ENCODE measurements at places on chromosomes 2 and 18. TPM values are rescaled to one million over a fixed set of nuclear protein-coding genes. Genes with fewer than 3 reads are reported as not detected.
A peak's percentile ranks its signal among the peaks of the same experiment; 100 is the strongest.

OSBPL6 gene
- 2.3 TPM for total RNA-seq

DNA sequence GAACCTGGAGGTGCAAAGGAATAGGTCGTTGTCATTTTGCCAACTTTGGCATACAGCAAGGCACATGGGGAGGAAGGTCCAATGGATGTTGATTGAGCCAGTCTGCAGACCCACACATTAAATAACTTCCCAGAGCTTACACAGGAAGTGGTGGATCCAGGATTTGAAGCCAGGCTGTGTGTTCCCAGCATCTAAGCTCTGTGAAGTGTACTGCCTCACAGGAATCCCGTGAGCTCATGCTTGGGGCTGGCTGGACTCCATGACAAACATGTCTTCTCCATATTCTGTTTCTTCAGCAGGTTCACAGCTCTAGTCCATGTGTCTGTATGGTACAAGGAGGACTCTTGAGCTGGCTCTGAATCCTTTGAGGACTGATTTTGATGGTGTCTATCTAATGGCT is 63.9 kb downstream of the KLHL29 start:
- no peak for DNase-seq

GPAT2 gene
- total RNA-seq: 3.1 TPM

DNA sequence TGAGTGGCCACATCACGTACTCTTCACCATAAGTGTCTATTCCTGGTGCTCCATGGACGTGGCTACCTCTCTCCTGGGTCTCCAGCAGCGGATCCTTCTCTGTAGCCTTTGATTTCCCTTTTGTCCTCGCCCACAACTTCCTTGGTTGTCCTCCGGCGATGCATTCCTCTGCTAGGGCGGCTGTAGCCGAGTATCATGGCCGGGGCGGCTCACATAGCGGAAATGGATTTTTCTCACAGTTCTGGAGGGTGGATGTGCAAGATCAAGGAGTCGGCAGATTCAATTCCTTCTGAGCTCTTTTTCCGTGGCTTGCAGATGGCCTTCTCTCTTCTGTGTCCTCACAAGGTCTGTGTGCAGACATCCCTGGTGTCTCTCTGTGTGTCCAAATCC is 35.7 kb downstream of the ACKR3 start:
- no peak for DNase-seq

ARHGEF4 gene
- not detected for total RNA-seq

DNA sequence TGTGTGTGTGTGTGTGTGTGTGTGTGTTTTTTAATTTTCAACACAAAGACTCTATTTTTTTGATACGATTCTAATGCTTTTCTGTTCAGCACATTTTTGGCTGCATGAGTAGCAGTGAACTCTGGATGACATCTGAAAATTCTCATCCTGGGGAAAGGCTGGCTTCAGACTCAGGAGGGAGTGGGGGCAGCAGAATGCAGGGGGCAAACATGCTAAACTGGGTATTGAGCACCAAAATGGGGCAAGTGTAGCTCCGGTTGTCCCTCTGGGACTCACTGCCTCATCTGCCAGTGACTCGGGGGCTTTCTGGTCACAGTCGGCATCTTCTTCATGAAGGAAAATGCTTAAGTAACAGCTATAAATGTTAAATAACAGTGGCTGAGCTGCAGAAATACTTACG is 116.8 kb upstream of the PID1 start:
- no peak for DNase-seq

GRCh38 chr2:74378007-74378406 is 2.1 kb downstream of the DCTN1 start:
- DNase-seq: no peak

DNA sequence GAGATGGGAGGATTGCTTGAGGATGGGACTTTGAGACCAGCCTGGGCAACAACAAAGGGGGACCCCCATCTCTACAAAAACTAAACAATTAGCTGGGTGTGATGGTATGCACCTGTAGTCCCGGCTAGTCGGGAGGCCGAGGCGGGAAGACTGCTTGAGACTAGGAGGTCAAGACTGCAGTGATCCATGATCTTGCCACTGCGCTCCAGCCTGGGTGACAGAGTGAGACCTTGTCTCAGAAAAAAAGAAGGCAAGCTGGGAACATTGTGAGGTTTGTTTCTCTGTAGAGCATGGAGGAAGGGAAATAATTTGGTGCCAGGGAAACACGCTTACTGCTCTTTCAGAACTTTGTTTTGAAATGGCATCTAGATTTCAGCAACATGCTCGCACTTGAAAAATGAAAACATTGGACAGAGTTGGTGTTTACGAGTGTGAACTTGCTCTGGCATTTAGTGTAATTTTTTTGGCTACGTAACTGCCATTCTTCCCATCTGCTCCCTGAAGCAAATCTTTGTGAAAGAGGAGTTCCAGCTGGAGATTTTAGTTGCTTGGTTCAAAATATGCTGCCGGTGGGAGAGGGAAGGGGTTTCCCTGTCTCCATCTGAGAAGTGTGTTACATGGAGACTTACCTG is 125.6 kb upstream of the DLX2 start:
- DNase-seq: no peak

GRCh38 chr18:21743166-21743832 is 2.7 kb downstream of the MIB1 start:
- DNase-seq: no peak

GRCh38 chr2:20223407-20224163 is 1.3 kb downstream of the SDC1 start:
- no peak for DNase-seq

ADAM17 gene
- 14.1 TPM for total RNA-seq

MOCOS gene
- 1.9 TPM for total RNA-seq

- DNase-seq: no peak
Measured at GRCh38 chr2:169853041-169853668, 25.9 kb downstream of the UBR3 start.

SLC14A1 gene
- total RNA-seq: 96.7 TPM

- no peak for DNase-seq
Measured at GRCh38 chr2:81872006-81872405, 1567.5 kb upstream of the LRRTM1 start.

DNA sequence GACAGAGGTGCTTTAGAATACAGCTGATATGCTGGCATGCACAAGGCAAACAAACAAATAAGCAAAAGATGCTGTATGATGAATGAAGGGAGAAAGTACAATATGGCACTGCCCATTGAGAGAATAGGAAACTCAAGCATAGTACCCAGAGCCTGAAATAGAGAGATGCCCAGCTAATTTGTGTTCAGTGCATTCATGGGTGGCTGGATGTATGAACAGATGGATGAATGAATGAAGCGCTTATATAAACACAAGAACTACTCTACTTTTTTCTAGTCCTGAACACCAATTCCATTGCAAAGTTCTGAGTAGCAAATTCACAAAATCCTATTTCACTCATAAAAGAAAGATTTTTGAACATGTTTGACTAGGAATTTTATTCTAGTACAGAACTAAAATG is 756.3 kb downstream of the SATB2 start:
- DNase-seq: no peak

GRCh38 chr2:35443087-35443486 is 912.5 kb upstream of the CRIM1 start:
- no peak for DNase-seq

GRCh38 chr18:3605954-3606443 is 156.0 kb downstream of the TGIF1 start:
- no peak for DNase-seq

ALPP gene
- not detected for total RNA-seq

- no peak for DNase-seq
Measured at GRCh38 chr2:152542337-152542994, 174.8 kb downstream of the PRPF40A start.

GRCh38 chr18:7514796-7515440 is 52.2 kb upstream of the PTPRM start:
- no peak for DNase-seq

GRCh38 chr2:1990151-1990589 is 245.9 kb upstream of the PXDN start:
- DNase-seq: no peak

DNA sequence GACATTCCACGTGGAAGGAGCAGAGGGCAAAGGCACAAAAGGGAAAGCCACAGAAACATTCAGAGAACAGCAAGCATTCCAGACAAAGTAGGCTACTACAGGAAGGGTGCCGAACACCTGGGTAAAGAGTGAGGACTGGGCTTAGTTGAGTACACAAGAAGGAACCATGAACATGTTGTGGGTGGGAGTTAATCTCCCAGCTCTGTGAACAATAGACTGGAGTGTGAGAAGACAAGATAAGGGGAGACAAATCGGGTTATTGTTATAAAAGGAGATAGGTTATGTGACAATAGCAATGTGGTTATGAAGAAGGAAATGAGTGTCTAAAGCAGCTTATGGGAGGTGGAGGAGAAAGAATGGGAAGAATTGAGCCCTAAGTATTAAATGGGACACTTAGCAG is 70.0 kb downstream of the DPP4 start:
- no peak for DNase-seq

GRCh38 chr2:147398996-147399395 is 445.8 kb upstream of the ACVR2A start:
- DNase-seq: no peak

- DNase-seq: peak; percentile 21
Measured at GRCh38 chr18:58762781-58763171, 91.5 kb downstream of the MALT1 start.

- DNase-seq: no peak
Measured at GRCh38 chr2:10329880-10330699, 27.4 kb downstream of the HPCAL1 start.

FAM237A gene
- not detected for total RNA-seq

ZFP36L2 gene
- 10.3 TPM for total RNA-seq

GRCh38 chr2:31212659-31213600 is 4.4 kb downstream of the CAPN14 start:
- DNase-seq: no peak

B3GNT7 gene
- total RNA-seq: 1.7 TPM

DNA sequence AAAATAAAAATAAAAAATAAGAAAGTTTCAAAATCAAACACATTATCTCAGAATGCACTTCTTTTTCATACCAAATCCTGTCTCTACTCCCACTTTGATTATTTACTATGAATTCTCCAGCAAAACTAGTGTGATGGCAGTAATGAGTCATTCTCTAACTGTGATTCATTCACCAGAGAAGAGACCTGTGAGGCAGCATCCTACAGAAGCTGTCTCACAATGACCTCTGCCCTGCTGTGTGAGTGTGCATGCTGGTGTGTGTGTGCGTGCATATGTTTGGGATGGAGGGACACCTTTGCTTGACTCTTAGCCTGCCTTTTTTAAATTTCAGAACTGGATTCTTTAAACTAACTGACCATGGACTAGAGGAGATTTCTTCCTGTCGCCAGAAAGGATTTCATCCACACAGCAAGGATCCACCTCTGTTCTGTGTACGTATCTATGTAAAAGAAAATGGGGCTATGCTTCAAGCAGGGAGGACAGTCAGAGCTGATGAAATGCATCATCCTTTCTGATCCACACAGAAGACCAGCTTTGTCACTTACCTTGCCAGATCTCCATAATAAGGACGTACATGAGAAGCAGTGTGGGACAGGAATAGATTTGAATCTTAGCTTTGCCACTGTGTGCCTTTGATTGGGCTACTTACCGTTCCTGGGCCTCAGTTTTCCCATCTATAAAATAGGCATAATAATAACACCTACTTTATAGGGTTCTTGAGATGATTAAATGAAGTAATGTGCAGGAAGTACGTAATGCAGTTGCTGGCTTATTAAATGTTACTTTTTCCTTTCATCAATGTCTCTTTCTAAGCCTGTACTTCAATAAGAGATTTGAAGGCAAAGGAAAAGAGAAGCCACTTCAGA is 31.2 kb downstream of the STAMBP start:
- no peak for DNase-seq

C1D gene
- 15.8 TPM for total RNA-seq

DLX2 gene
- total RNA-seq: not detected

KATNAL2 gene
- total RNA-seq: 0.42 TPM

DNA sequence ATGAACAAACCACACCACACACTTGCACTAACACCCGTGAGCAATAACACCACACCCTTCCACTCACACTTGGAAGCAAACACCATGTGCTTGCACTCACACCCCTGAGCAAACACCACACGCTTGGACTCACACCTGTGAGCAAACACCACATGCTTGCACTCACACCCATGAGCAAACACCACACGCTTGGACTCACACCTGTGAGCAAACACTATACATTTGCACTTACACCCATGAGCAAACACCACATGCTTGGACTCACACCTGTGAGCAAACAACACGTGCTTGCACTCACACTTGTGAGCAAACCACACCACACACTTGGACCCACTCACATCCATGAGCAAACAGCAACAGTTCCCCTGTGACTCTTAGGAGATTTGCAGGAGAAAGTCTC is 24.4 kb downstream of the SNTG2 start:
- no peak for DNase-seq

KCTD1 gene
- 2.9 TPM for total RNA-seq

DNA sequence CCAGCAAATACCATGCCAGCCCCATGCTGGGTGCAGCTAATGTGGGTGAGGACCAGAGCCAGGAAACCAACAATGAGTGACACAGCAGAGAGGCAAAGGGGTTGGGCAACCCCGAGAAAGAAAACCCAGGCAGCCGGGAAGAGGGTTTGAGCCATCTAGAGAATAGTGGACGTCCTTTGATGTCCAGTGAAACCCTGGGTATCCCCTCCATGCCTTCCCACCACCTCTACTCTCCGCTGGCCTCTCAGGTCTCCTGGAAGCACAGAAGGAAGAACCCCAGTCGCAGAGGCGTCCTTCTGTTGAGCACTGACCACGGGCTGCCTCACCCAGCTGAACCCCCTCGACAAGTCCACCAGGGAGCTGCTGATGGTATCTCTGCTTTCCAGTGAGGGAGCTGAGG is 657.4 kb upstream of the ID2 start:
- DNase-seq: no peak

GRCh38 chr2:217090884-217091283 is 231.0 kb upstream of the TNP1 start:
- no peak for DNase-seq

DNA sequence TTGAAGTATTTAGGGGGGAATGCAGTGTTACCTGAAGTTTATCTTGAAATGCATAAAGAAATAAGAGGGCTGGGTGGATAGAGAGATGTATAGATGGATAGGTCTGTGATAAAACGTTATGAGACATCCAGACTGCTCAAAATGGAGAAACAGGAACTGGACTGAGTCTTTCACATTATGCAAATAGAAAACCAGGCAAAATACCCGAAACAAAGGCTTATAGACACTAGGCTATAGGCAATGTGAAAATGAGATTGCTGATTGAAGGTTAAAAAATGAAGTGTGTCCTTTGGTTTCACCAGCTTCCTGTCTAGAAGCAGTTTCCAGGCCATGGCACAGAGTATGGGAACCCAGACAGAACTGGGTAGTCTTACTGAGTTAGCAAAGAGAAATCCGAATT is 24.9 kb upstream of the SLC3A1 start:
- no peak for DNase-seq
